Sigmoid colon (tissue), 7 donors: ENCODE measurements at places on chromosomes 6 and 20.

GRCh38 chr6:4466769-4467480, 309.3 kb upstream of the CDYL start:
- no peak for DNase-seq

DNA sequence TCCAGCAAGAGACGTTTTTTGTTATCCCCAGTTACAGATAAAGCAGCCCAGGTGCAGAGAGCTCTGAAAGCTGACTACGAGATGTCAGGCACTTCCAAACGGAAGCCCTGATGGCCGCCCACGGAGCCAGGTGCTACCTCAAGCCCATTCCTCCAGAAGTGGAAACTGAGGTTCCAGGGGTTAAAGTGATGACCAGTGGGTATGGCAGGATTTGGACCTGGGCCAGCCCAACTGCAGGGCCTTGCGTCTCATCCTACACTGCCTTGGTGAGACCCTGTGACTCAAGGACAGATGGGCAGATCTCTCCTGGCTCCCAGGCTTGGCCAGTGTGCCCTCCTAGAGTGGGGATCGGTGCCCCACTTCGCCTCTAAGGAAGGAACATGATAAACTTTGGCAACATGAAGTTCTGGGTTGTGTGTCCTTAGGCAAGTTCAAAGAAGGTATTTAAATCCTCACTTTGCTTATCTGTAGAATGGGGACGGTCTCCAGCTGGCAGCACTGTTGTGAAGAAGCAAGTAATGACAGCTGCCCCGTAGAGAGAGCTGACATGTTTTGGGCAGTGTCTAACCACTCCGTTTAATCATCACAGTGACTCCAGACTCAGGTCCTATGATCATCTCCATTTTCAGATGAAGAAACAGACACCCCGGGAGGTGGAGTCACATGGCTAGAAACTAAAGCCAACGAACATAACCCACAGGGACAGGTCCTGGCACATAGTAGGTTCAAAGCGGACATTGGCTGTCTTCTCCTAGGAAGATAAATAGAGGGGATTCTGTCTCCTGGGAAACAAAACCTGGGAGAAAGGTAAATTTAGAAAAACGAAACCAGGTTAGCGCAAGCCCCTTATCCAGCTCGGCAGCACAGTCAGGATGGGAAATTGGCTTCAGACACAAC, 34.4 kb upstream of the CDH22 start:
- no peak for DNase-seq

DNA sequence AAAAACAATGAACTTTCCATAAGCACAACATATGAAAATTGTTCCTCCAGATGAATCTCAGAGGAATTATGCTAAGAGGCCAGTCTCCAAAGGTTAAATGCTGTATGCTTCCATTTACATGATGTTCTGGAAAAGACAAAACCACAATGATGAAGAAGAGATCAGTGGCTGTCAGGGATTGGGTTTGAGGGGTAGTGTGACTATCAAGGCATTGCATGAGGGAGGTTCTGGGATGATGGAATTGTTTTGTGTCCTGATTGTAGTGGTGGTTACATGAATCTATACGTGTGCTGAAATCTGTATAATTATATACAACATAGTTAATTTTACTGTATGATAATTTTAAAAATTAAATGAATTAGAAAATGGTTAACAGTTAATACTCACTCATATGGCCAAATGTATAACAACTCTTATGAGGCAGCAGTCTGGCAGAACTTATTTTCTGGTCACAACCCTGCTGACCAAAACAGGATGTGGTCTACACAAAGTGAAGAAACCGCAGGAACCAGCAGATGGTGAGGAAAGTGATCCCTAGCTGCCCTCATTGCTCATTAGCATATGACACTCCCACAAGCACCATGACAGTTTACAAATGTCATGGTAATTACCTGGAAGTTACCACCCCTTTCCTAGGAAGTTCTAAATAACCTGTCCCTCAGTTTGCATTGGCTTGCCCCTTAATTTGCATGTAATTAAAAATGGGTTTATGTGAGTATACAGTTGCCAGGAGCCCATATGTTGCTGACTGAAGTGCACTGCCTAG, 31.9 kb downstream of the NSFL1C start:
- DNase-seq = no peak

DNA sequence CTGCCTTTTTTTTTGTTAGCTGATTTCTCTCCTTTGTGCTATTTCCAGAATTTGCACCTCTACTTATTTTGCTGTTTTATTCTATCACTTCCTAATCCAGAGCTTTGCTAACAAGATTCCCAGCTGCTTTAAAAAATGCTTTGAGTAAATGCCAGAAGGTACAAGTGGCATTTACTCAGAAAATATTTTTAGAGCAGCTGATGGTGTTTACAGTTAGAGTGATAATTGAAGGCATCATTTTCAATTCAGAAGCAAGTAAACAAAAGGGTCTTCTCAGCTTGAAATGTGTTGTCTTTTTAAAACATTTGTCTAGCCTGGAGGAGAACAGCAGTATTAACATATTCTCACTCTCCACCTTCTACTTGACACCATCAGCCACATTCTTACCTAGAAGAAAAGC, 99.9 kb downstream of the OTOR start:
- DNase-seq = no peak

- peak; percentile 54 for DNase-seq
Measured at GRCh38 chr20:17503301-17504065, 27.7 kb downstream of the BFSP1 start.

DNA sequence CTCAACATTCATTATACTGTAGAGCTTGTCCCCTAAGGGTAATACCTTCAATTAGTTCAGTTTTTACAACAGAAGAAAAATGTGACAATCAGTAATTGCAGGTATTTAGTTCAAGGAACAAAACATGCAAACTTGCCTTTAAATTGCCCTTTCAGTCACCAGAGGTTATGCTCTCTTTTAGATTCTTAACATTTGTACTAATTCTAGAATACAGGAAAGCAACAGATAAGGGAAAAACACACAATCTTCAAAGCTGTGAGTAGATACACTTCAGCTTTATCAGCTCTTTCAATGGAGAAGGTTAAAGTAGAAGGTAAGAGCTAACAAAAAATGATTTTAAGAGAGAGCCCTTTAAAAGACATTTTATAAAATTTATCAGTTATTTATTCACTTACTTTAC, 173.1 kb downstream of the HS3ST5 start:
- DNase-seq = no peak
